ENCODE measurements at places on chromosomes 2 and 18.

DNA sequence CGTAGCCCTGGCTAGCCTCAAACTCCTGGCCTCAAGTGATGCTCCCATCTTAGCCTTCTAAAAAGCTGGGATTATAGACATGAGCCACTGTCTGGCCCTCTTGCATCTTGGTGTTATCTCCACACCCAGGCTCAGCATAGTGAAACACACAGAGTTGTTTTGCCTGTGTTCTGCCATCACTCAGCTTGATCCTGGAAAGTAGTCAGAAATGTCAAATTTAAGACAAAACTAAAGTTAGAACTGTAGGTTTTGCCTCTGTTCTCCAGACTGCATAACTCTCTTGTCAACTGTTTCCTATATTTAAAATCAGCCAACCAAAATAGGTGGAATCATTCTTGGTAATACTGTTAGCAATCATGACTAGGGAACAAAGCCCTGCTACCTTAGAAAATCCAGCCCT is 72.1 kb upstream of the GULP1 start:
- no peak for DNase-seq

DNA sequence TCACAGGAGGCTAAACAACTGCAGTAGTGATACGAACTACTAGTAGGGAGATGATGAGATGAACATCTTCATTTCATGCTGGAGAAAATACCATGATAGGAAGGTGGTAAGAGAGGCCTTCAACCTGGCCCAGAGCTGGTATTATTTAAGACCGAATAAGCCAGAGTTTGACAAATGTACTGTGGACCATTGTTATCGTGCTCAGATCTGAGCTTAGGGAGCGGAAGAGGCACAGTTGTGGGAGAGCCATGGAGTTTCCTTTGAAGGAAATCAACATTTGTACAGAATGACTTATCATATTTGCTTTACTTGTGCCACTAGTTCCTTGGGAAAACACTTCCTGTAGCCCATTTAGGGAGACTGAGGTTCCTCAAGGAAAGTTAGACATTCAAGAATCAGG is 260.6 kb upstream of the TNP1 start:
- DNase-seq: no peak

DNA sequence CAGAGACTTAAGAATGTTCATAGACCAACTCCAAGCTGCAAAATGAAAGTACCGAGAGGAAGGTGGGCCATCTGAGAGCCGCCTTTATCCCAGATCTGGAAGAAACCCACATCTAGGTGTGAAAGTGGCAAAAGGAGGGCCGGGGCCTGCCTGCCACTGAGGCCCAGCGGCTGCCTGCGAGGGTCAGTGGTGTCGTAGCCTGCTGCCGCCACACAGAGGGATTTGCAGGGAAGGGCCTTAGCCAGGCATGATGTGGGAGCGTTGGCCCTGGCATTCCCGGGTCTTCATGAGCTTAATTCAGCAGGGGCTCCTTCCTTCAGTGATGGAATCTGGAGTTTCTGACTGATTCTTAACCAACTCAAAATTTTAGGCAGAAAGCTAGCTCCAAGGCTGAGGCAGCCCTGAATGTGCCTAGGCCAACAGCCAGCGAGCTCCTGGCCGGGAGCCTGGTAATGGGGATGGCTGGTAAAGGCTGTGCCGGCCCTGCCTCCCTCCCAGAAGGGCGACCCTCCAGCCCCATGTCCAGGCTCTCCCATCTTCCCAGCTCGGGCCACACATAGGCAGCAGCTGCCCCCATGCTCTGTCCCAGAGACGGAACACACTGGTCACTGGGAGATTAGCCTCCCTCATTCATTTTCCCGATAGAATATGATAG is 230.1 kb downstream of the AGAP1 start:
- DNase-seq: no peak

DNA sequence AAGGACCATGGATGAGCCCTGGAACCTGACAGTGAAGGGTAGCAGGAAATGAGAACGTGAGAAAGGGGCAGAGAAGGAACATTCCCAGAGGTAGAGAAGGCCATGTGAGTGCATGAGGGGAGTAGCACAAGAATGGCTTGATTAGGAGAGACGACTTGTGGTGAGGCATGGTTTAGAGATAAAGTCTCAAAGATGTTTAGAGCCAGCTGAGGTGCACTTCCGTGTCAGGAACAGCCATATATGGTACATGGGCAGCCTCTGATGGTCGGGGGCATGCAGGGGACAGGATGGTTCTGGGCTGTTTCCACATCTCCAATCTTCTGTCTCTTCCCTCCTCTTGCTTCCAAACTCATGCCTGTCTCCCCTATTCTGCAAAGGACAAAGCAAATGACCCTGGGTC is 28.8 kb upstream of the EFEMP1 start:
- DNase-seq: no peak

GRCh38 chr2:233482616-233483015 is 84.0 kb downstream of the USP40 start:
- no peak for DNase-seq

DNA sequence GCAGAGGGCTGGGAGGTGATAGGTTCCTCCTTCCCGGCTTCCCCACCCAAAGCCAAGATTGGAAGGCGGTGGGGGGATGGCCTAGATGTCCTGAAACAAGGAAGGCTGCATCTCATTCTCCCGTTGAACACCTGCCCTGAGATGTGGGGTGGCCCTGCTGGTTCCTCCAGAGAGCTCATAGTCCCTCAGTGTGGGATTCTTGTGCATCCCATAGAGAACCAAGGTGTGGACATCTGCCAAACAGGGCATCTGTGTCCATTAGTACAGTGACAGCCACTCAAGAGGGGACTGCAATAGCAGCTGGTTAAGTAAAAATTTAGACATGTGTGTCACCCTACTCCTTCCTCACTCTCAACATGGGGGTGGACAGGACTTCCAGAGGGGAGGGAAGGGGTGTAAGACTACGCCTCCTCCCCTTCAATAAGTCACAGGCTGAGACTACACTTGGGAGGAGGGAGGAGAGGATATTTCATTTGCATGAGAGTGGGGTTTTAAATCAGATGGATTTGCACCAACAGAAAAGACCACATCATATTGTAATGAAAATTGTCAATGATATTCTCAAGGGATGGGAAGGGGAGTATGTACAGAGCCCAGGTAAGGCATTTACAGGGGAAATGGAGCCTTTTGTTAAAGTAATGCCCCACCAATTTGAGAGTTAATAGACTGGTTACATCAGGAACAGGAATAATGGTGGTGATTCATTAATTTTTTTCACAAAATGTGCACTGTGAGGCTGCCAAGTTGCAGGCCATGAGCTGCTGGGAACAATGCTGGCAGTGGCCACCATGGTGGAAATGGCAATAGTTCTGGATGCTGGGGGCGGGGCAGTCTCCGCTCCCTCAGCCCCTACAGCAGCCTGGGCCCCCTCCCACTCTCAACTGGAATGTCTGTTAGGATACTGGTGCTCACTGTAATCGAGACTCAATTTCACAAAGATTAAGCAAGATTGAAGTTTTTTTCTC is 80.6 kb downstream of the TEX51 start:
- DNase-seq: no peak

DNA sequence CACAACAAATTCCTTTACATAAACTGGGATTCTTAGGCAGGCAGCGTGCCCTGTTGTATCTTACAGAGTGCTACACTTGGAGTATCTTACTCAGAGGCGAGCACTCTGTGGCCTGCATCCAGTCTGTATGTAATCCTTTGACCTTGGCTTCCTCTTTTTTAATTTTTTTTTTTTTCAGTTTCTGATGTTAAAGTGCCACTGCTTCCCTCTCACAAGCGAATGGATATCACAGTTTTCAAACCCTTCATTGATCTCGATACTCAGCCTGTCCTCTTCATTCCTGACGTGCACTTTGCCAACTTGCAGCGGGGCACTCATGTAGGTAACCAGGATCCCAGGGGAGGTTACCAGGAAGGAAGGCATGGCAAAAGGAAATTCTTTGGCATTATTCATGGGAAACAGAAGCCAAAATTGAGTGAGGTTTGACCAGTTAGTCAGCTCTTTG is 40.4 kb downstream of the GRHL1 start:
- no peak for DNase-seq

DNA sequence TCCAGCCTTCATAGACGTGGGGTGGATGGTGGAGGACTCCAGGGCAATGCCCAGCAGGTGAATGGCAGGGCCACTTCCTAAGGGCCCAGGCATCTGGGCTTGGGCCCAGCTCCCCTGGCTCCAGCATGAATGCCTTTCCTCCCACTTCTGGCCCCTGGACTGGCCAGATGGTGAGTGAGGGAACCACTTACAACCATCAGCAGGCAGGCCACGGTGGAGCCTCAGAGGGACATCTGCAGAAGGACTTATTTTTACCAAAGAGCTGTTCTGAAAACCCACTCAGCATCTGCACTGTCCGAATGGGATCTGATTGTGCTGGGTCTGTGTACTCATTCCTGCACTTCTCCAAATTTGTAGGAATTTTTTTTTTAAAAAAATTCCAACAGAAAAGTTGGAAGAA is 69.6 kb downstream of the SNTG2 start:
- DNase-seq: no peak

DNA sequence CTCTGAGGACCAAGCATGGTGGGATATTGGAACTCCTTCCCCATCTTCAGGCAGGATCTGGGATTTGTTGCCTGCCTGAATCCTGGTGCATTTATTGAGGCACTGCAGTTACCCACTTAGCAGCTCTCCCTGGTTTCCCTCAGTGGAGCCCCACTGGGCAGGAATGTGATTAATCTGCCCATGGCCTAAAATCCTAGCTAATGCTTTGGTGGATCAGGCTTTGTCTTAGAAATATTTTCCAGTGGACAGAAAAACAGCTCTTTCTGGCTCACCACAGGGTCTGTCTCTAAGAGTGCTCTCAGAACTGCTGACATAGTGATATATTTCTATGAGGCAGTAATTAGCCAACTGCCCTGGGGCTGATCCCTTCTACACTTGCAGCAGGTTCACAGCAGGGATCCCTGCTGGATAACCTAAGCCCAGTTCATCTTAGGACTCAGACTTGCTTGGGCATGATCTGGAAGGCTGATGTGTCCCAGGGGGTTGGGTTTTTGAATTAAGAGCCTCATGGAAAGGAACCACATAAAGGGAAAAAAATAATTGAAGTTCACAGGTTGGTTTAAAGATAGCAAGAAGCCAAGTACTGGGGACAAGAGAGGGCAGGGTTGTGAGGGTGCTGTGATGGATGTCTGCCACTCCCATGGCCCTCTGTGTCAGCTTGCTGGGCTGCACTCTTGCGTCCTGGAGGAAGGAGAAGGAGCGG is 44.3 kb upstream of the ZDBF2 start:
- DNase-seq: no peak

GRCh38 chr2:54638774-54639187 is 84.7 kb upstream of the EML6 start:
- DNase-seq: no peak

- DNase-seq: no peak
These were observed 119.5 kb upstream of the MCFD2 start for GRCh38 chr2:47034973-47035609.

GRCh38 chr18:61946449-61946848 is 53.6 kb upstream of the RNF152 start:
- no peak for DNase-seq

GRCh38 chr2:8855010-8855409 is 17.6 kb upstream of the KIDINS220 start:
- no peak for DNase-seq

GRCh38 chr2:97354576-97354975 is 235.1 kb downstream of the ANKRD36B start:
- DNase-seq: no peak

Measured in NCI-H1930 (cell line).